ENCODE measurements at places on chromosomes 12 and 14.
A peak's percentile ranks its signal among the peaks of the same experiment; 100 is the strongest.

DNA sequence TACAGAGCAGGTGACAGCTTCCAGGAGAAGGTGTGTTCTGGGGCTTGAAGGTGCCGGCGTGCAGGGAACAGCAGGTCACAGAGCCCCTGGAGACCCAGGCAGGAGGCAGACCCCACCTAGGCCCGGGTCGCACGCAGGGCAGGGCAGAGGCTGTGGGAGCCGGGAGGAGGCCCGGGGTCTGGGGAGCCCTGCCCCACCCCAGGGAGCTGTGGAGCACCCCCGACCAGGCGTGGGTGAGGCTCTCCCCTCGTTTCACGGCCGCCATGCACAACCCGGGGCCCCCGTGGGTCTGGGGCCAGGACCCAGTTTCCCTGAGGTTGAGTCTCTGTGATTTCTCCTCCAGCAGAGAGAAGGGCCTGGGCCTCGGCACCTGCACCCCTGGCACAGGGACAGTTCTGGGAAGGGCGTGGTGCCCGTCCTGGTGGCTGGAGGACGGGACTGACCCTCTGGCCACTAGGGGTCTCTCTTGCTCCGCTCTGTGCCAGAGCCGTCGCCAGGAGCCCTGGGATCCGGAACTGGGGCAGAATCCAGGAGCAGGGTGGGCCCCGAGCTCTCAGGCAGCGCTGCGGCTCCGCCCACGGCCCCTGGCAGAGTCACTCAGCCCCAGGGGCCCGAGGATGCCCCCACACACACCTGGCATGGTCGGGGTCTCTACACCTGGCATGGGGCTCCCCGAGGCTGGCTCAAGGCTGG, 75.2 kb upstream of the FBRSL1 start:
- DNase-seq: peak; percentile 83

DNA sequence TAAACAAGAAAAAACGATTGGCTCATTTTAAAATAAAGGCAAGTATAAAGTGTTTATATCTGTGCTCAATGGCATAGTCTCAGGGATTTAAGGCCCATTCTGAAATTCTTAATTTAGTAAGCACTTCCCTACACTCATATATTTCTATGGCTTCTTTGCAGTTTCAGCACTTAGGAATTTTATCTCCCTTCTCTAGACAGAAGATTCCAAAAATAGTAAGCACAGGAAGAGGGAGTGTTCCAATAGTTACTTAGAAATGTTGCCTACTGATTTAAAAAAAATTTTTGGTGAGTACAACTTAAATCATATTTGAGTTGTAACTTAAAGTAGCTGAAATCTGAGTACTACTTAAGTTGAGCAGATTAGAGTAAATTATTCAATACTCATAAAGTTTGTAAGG, 19.8 kb downstream of the INSM2 start:
- no peak for DNase-seq

GRCh38 chr12:39830852-39831520, 211.4 kb upstream of the ABCD2 start:
- DNase-seq: no peak

- DNase-seq: peak; percentile 71
These were observed 19.4 kb downstream of the BDKRB1 start for GRCh38 chr14:96275177-96276112.

DNA sequence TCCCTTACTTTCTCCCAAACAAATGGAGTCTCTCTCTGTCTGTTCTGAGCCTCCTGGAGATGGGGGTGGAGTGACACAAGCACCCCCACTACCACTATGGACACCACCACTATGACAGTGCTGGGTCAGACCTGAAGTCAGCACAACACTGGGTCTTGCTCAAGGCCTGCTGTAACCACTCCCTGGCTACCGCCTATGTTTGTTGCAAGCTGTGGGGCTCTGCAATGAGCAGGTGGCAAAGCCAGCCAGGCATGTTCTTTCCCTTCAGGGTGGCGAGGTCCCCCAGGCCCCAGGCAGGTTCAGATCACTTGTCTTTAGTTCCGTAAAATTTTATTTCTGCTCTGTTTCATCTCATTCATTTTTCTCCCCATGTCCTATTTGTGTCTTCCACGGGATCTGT, 349.8 kb downstream of the TMEM121 start:
- no peak for DNase-seq

DNA sequence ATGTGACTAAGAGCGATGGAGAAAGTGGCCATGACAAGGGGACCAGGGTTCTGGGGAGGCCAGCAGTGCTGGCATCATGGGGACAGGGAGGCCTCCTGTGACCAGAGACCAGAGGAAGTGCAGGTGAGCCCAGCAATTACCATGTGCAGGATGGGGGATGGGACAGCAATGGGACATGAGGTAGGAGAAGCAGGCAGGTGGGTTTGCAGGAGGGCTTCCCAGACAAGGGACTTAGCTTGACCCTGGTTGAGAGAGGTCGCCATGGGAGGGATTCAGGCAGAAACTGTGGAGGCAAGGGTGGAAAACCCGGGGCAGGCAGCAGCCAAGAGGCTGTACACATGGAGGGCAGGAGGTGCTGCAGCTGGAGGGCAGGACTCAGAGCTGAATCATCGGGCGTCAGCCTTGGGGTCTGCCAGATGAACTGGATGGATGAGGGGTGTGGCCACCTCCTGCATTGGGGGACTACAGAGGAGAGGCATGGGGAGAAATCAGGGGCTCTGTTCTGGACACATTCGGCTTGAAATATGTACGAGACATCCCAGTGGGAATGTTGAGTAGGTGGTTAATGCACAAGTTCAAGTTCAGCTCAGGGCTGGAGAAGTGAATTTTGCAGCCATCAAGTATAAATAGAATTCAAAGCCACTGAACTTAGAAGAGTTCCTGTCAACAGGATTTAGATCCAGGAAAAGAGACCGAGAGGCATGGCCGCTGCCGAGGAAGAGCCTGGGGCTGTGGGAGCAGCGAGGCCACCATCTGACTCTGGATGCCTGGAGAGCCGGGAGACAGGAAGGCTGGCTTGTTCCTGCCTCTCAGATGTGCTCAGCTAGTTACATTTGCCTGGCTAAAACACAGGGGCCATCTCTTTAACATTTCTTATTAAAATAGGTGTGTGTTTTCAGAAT, 36.6 kb downstream of the SFSWAP start:
- DNase-seq: no peak

GRCh38 chr14:21852775-21853174, 179.2 kb upstream of the OR4E1 start:
- DNase-seq: no peak

GRCh38 chr12:45850302-45850701, 120.8 kb downstream of the ARID2 start:
- DNase-seq: no peak

DNA sequence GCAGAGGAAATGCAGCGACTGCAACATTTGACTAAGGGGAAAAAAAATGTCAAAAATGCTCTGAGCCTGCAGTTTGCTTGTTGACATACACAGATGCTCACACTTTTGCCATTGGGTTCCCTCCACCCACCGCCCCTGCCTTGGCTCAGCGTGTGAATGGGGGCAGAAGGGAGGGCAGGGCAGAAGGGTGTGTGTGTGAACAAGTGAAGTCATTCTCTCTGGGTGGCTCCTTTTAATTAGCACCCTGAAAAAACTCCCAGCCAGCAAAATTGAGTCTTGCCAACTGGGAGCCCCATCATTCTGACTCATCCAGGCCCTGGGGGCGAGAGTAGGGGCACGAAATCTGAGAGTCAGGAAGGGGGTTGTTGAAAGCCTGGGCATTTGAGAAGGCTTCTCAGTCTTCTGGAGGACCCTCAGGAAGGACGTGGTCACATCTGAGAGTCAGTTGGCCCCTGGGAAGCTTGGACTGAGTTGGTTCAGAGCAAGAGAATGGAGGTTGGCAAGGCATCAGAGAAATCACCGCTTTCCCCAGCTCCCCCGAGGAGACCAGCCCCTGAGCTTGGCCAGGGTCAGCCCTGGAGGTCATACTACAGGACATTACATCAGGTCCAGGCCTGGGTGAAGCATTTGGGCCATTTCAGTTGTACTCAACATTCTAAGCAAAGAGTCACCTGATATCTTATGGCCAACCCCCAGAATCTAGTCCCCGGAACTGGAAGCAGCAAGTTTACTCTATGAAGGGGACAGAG, 22.7 kb upstream of the KRT78 start:
- DNase-seq: peak; percentile 93

DNA sequence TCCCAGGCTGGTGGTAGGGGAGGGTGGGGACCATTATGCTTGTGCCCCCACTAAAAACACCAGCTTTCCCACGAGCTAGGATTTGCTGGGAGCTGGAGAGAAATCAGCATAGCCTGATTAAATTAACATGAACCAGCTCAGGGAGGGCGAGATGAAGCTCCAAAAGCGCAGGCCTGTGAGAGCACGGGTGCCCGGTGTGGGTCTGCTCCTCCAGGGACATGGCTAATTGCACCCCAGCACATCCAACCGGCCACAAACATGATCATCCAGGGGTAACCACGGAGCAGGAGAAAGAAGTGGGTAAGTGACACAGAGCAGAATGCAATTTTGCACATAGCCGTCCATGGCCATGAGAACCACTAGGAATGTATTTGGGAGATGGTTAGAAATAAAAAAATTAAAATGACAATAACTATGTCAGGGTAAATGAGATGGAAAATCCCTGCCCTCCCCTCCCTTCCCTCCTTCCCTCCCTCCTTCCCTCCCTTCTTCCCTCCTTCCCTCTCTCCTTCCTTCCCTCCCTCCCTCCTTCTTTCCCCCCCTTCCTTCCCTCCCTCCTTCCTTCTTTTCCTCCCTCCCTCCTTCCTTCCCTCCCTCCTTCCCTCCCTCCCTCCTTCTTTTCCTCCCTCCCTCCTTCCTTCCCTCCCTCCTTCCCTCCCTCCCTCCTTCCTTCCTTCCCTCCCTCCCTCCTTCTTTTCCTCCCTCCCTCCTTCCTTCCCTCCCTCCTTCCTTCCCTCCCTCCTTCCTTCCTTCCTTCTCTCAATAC, 26.9 kb downstream of the CLMN start:
- DNase-seq: no peak

- no peak for DNase-seq
These were observed 31.8 kb downstream of the PAH start for GRCh38 chr12:102885043-102885932.

DNA sequence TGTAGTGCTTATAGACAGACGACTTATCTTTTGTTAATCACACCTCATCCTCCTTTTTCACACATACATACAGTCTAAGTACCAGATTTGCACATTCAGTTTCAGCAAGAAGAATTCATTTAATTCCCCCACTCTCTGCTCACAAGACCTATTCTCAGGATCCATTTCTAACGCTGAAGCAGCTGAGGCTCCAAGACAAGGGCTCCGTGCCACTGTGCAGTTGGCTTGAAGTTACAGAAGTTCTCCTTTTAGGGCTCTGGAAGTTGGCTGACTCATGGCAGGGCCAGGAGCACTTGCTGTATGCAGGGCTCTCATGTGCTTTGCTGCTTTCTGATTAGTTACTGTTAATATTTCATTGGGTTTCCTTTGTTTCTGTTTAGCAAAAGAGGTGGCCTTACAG, 1566.9 kb upstream of the TMEM132C start:
- no peak for DNase-seq

DNA sequence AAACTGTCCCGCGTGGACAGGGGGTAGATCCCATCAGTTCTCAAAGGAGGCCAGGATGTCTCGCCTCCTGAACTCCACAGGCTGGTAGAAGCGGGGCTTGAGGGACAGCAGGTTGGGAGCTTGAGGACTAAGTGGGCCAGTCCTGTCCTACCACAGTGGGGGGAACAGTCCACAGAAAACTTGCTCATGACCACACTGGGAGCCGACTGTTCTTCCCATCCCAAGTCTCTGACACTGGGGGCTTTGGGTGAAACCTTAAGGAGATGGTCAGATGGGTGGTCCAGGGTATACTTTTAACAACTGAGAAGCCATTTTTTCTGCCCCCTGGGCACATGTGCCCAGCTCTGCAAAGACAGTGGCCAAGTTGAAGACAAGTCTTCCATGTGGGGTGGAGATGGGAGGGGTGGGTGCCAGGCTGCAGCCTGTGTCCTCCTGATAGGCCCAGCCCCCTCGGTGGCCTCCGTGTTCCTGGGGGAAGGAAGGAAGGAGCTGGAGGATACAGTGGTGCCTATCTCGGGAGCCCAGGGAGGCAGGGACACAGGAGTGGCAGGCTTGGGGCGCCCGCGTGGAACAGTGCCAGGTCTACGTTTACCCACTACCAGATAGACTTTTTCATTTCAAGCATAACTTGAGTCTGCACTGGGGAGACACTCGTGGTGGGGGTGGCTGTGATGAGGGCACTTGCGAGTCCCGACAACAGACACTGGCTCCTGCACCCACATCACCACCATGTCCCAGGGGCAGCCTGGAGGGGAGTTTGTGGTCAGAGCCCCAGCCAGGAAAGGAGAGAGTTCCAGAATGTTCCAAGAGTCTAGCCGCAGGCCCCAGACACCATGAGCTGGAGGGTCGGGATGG, 14.7 kb downstream of the RHOF start:
- DNase-seq: no peak

DNA sequence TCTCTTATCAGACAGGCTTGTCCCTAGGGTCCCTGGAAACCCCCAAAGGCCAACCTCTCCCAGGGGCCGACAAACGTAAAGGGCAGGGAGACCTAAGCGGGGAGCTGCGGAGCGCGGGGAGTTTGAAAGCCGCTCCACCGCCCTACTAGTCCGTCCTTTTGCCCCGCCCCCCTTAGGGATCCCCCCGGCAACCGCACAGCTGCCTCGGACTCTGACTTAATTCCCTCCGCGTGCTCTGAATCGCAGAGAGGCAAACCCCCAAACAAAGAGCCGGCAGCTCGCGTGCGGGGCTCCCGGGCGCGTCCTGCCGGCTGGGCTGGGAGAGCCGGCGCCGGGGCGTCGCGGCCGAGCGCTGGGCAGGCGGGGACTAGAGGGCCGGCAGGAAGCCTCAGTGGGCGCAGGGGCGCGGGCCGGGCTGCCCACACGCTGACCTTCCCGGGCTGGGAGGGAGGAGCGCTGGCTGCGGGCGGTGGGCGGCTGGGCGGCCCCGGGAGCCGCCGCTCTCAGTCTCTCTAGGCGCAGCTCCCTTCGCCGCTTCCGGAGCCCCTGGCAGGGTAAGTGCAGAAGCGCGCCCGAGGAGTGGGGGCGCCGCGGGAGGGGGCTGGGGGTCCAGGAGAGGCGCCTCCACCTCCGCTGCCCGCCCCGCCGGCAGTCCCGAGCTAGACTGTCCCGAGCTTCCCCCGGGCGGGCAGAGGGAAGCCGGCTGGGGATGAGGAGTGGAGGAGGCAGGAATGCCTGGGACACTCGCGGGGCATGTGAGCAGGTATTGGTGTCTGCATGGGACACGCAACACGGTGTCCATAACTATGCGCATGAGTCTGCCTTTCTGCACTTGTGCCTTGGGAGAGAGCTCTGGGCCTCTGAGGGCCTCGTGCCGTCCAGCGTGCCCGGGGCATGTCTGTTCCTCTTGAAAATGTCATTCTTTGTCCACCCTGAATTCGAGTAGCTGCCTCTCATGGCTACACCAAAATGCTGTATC, at the start of gene TSPAN11:
Gene TSPAN11, plus strand, starts transcription at position 506 of the 979 bp plus-strand sequence. CDS start 27,244 bp downstream, outside the sequence.
- DNase-seq: peak; percentile 14

GRCh38 chr14:103109535-103110441, 13.5 kb upstream of the TNFAIP2 start:
- DNase-seq: no peak

DNA sequence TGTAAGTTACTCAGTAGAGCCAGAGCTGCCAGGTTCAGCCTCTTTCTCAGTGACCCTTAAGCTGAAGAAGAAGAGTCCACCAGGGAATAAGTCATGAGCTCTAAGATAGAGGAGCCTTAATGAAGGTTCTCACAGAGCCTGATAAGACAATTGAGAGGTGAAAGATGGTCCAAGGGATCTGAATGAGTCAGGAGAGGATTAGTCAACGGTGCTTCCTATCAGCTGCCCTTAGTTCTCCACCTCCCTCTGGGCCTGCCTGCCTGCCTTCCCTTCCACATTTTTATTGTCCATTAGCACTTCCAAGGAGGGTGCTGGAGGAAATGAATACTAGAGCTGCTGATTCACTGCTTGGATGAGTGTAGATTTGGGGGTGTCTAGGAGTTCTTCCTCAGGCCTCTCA, 161.7 kb upstream of the RMST start:
- DNase-seq: no peak

All from RWPE1 (cell line).